Activated effector memory CD4-positive, alpha-beta T cell treated with Interleukin-2 at 50 U/mL for 16 hours (primary cell): ENCODE measurements at places on chromosomes 4 and X.

- DNase-seq = no peak
Observed at GRCh38 chr4:77010841-77011354, 61.3 kb downstream of the SEPTIN11 start.

DNA sequence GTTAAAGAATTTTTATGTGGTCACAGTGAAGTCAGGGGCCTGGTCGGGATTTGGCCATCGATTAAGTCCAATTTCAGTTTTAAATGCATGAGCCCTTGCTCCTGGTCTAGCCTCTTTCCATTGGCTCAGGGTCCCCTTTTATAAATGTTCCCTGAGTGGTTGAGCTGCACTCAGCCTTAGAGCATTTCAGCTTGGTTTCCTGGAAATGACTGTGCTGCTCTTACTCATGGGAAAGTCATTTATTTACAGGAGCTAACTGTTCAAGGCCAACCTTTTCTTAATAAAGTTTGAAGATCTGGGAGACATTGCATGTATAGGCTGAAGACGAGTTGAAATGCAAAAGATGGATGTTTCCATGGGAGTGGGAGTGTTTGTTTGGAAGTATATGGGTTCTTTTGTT lies 98.8 kb upstream of the CLNK start:
- no peak for DNase-seq

- DNase-seq = no peak
Observed at GRCh38 chr4:1234309-1234695, 14.6 kb downstream of the CTBP1 start.

DNA sequence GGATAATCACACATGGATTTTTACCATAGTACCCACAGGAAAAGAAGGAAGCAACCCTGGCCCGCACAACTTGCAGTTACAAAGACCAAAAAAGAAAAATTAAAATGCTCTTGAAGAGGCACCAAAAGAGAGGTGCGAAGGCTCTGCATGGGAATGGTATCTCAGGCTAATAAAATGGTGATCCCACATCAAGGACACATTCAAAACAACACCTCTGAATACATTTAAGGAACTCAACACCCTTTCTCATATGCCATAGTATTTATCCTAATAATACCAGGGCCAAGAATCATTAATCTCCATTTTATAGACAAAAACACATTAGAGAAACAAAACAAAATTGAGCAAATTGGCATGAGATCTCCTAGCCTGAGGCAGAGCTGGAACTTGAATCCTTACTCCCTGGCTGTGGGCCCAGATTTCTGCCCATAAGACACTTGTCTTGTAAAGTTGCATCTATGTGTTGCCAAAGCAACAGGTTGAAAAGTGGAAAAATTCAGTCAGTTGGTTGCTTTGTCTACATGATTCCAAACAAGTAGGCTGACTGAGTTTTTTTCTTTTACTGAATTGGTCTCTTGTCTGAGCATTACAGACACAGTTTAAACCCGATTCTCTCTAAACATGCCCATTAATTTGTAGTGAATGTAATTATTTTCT lies 33.5 kb downstream of the GUCY2F start:
- no peak for DNase-seq

GRCh38 chr4:176794151-176794550 lies 1.4 kb upstream of the VEGFC start:
- DNase-seq = no peak

- DNase-seq = no peak
Observed at GRCh38 chr4:18635531-18635930, 614.0 kb upstream of the LCORL start.

- no peak for DNase-seq
Observed at GRCh38 chr4:171430495-171430894, 382.7 kb upstream of the GALNTL6 start.

- DNase-seq = no peak
Observed at GRCh38 chrX:119107206-119107605, 20.4 kb downstream of the KIAA1210 start.

DNA sequence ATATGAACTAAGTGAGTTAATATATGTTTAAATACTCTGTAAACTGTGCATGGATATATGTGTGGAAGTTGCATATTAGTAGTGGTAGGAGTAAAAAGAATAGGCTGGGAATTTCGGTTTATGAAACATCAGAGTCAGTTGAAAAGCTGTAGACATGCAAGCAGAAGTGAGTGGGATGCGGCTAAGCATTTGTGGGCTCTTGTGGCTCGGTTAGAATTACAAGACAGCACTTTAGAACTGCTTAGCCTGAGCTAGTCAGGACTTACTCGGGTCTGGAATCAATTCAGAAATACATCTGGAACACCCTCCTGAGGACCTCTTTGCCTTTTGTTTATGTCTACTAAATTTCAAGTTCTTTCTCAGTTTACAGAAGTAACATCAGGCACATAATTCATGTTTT lies 93.6 kb downstream of the AFF2 start:
- DNase-seq = no peak

DNA sequence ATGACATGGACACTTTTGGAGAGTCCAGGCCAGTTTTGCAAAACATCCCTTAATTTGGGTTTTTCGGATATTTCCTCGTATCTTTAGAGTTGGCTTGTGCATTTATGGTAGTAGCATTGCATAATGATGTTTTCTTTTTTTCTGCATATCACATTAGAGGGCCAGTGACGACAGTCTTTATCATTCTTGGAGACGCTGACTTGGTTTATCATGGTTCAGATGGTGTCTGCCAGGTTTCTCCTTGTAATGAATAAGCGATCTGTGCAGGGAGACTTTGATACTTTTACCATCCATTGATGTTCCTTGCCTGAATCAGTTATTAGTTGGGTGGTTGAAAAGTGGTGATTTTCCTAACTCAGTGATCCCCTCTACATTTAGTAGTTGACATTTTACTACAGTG lies 46.6 kb downstream of the KIAA0232 start:
- DNase-seq = no peak

DNA sequence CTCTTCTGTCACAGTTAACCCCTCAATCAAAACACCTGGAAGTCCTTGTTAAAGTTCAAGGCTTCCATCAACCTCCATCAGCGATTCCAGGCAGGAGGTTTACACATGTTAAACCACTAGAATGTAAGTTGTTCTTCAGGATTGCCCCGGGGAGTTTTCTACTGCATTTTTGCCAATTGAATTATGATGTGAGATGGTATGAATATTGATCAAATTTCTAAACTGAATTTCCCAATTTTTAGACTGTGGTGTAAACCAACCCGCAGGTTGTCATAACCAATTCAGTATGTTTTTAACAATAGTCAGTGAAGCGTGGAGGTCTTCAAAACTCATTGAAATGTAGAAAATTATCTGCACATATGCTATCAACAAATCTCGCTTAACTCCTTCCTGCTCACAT lies 21.2 kb upstream of the TENM3 start:
- no peak for DNase-seq

- DNase-seq = no peak
Observed at GRCh38 chr4:180225977-180226376, 2017.2 kb upstream of the TENM3 start.

GRCh38 chr4:73055241-73055897 lies 14.1 kb downstream of the COX18 start:
- DNase-seq = no peak

GRCh38 chrX:25663701-25664100 lies 474.4 kb upstream of the MAGEB18 start:
- no peak for DNase-seq

DNA sequence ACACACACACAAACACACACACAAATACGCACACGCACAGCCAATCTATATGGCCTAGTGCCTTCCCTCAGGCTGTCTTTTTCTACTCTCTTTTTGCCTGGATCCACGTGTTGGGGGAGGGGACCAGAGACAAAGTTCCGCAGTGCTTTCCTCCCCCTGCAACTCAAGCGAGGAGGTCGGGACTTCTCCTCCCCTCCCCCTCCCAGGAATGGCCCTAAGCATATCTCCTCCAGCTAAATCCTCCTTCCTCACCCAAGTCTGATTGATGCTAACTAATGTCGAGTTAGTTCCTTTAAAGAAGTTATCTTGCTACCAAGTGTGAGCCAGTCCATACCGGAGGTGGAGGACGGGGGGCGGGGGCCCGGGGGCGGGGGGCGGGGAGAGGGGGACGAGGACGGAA lies 141.2 kb upstream of the ZIC3 start:
- no peak for DNase-seq
